ENCODE measurements at places on chromosomes 5 and 9.

DNA sequence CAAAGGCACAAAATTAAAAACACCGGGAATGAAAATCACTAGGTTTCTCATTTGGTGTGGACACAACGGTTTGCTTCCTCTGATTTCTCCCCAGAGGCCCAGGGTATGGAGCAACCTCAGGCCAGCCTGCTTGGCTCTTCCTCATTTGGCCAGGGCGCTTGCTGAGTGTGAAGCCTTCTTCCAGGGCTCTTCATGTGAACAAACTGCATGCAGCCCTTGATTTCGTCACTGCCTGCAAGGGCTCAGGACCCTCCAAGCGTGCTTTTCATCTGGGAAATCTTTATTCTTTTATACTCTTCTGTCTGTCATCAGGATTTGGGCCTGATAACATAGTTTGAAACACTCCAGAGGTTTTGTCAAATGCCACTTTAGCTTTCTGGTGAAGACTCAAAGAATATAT, 122.6 kb upstream of the KLF4 start:
- DNase-seq = peak; percentile 37

- no peak for DNase-seq
Observed at GRCh38 chr5:38938424-38938823, 92.6 kb downstream of the OSMR start.

GRCh38 chr9:83957248-83957513, 22.8 kb downstream of the HNRNPK start:
- DNase-seq = no peak

- DNase-seq = peak; percentile 92
Observed at GRCh38 chr5:14399054-14399692, 182.4 kb upstream of the OTULINL start.

DNA sequence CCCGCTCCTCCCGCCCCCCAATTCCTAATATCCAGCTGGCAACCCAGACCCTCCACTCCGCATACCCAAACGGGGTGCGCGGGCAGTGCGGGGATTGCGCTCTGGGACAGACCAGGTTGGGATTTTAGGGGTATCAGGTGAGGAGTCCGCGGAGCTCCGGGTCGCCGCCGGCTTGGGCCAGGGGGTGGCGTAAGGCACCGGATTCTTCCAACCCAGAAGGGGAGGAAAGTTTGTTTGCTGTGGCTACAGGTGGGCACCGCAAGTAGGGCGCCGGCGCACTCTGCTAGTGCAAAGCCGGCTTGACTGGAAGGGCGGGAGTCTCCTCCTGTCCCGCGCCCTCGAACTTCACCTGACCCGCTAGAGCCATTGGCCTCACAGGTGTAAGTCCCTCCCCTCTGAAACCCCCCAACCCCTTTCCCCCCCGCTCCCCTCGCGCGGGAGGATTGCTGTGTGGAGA, 709 bp downstream of the IQGAP2 start:
- DNase-seq = peak; percentile 54

DNA sequence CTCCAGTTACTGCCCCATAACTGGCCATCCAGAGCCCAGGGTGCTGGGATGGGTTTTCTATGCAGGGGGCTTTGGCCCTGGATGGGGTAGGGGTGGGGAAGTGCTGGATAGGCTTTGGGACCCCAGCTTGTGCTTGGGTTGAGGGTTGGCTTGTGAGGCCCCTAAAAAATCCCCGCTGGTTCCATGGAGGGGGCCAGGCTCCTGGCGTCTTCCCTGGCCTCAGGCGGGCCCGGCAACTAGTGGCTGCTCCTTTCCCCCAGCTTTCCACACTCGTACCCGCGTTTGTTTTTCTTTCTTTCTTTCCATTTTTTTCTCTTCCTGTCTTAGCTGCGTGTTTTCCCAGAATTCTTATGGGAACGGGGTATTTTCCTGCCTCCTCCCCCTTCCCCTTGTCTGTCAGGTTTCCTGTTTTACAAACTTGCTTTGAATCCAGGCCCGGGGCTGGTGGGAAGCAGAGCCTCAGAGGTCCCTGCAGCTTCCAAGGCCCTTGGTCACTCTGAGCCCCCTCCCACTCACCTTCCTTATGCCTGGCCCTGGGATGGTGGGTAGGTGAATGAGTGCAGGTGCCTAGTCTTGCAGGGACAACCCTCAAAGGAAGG, 40.2 kb downstream of the RGS3 start:
- DNase-seq = peak; percentile 37

- peak; percentile 2 for DNase-seq
Observed at GRCh38 chr5:175797521-175798038, 73.8 kb upstream of the CPLX2 start.

- no peak for DNase-seq
Observed at GRCh38 chr5:110256298-110256697, 470.2 kb downstream of the TMEM232 start.

Data from tongue (tissue), 3 donors.